ENCODE measurements at places on chromosomes 7 and 10.

- no peaks in the 10 kb centered on the region for H3K36me3 ChIP-seq
- H3K27me3 ChIP-seq: no peaks in the 10 kb centered on the region
- DNase-seq: no peak
- peaks cover 18% of the 10 kb centered on the region for H3K4me1 ChIP-seq
Measured at GRCh38 chr7:116271161-116271913, 61.0 kb downstream of the TES start.

DNA sequence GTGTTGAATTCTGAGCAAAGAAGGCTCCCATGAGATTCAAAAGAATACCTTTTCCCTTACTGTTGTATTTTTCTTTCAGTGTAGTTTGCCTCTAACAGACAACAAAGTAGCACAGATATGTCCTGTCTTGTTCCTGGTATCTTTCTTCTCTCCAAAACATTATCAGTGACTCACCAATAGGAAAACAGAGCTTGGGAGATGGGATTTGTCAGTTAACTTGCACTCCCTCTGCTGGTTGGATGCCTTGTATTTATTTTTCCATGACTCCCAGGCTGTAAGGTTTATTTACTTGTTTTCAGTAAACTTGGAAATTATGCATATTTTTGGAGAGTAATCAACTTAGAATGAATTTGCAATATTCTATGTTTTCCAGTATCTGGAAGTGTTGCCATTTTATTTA lies 129.7 kb downstream of the SAMD9 start:
- DNase-seq: no peak
- no peaks in the 10 kb centered on the region for H3K27me3 ChIP-seq
- no peak overlapping the region for H3K4me3 ChIP-seq
- H3K4me1 ChIP-seq: no peaks in the 10 kb centered on the region

- DNase-seq: peak; percentile 64
- no peaks in the 10 kb centered on the region for H3K27me3 ChIP-seq
- H3K27ac ChIP-seq: peak overlapping the region; percentile 82
- peak overlapping the region; percentile 80 for H3K4me3 ChIP-seq
Measured at GRCh38 chr10:70130878-70131559, 1.6 kb downstream of the AIFM2 start.

DNA sequence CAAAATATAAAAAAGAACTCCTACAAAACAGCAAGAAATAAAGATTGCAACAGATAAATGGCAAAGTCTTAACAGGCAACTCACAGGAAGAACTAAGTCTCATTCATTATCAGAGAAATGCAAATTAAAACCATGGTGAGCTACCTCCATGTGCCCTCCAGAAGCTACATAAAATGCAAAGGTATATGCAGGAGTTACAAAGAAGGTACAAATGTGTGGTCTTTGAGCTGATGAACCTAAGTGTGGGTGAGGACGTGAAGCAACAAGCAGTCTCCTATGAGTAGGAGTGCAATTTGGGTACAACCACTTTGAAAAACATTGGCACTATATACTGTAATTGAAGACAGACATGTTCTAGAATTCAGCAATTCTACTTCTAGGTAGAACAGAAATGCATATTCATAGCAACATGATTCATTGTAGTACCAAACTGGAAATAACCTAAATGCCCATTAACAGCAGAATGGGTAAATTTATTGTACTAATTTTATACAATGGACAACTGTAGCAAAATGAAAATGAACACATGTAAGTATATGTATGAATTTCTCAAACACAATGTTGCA lies 61.6 kb upstream of the KCNMA1 start:
- DNase-seq: no peak
- H3K27ac ChIP-seq: no peak overlapping the region
- H3K4me1 ChIP-seq: no peaks in the 10 kb centered on the region
- no peaks in the 10 kb centered on the region for H3K36me3 ChIP-seq
- no peak overlapping the region for H3K4me3 ChIP-seq

DNA sequence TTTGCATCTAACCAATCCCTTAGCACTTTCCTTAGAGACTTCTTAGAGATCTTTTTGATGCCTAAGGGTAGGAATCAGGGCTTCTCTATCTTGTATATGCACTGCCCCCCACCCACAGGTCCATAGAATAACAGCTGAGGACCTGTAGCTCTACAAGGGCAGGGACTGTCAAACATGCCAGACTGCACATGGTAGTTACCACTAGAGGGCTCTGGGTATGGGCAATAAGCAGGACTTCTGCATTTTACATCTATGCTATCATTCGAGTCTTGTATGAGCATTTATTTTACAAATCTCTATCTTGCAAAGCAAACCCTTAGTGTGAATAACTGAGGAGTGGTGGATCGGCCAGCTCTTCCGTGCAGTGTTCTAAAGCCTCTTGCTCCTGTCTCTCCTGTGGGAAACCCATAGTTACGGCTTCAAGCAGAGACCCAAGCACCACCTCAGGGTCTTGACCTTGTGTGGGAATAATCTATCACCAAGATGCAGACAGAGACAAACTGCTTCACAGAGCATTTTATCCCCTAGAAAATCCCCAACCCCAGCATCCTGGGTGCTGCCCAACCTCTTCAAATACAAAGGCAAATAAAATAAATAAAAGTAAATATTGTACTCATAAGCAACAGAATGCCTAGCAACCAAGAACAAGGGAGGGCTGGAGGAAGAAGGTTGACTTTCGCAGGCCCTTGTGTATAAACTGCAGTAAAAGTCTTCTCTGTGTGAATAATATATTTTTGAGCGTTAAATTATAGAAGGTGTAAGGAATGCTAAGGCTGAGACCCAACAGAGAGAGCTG lies 219.3 kb downstream of the WDR11 start:
- H3K27ac ChIP-seq: peak overlapping the region; percentile 58
- H3K27me3 ChIP-seq: no peaks in the 10 kb centered on the region
- DNase-seq: no peak
- no peaks in the 10 kb centered on the region for H3K36me3 ChIP-seq
- H3K4me1 ChIP-seq: no peaks in the 10 kb centered on the region

- no peaks in the 10 kb centered on the region for H3K4me1 ChIP-seq
- peak; percentile 57 for DNase-seq
- H3K36me3 ChIP-seq: no peaks in the 10 kb centered on the region
- no peak overlapping the region for H3K27ac ChIP-seq
- no peaks in the 10 kb centered on the region for H3K27me3 ChIP-seq
- H3K4me3 ChIP-seq: no peak overlapping the region
Measured at GRCh38 chr7:128876978-128877755, 14.5 kb downstream of the ATP6V1F start.

- H3K27ac ChIP-seq: no peak overlapping the region
- no peaks in the 10 kb centered on the region for H3K27me3 ChIP-seq
- no peak for DNase-seq
- H3K4me1 ChIP-seq: no peaks in the 10 kb centered on the region
Measured at GRCh38 chr10:123027861-123028260, 19.1 kb downstream of the ACADSB start.

GRCh38 chr7:129926618-129927017 lies 26.1 kb downstream of the UBE2H start:
- no peaks in the 10 kb centered on the region for H3K4me1 ChIP-seq
- no peaks in the 10 kb centered on the region for H3K27me3 ChIP-seq
- DNase-seq: no peak
- H3K4me3 ChIP-seq: no peak overlapping the region
- H3K27ac ChIP-seq: no peak overlapping the region
- peaks cover 22% of the 10 kb centered on the region for H3K36me3 ChIP-seq

GRCh38 chr10:113619401-113619800 lies 44.4 kb downstream of the NRAP start:
- no peaks in the 10 kb centered on the region for H3K4me1 ChIP-seq
- H3K36me3 ChIP-seq: no peaks in the 10 kb centered on the region
- H3K27me3 ChIP-seq: peaks cover 35% of the 10 kb centered on the region

DNA sequence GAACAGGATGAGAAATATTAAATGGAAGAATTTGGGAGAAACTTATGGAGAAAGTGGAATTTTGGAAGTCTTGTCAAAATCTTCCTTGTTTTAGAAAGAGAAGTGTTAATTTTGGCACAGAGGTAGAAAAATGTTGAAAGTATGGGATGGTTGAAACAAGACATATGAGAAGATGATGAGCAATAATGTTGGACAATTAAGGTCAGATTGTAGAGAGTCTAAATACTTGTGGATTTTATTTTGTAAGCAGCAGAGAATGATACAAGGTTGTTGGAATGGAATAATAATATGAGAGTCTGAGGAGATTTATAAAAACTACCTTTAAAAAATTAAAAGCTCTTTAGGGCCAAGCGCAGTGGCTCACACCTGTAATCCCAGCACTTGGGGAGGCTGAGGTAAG lies 34.6 kb downstream of the PHTF2 start:
- no peak for DNase-seq
- H3K4me1 ChIP-seq: peaks cover 5% of the 10 kb centered on the region
- H3K27me3 ChIP-seq: no peaks in the 10 kb centered on the region
- H3K27ac ChIP-seq: no peak overlapping the region
- H3K36me3 ChIP-seq: no peaks in the 10 kb centered on the region
- H3K4me3 ChIP-seq: no peak overlapping the region

DNA sequence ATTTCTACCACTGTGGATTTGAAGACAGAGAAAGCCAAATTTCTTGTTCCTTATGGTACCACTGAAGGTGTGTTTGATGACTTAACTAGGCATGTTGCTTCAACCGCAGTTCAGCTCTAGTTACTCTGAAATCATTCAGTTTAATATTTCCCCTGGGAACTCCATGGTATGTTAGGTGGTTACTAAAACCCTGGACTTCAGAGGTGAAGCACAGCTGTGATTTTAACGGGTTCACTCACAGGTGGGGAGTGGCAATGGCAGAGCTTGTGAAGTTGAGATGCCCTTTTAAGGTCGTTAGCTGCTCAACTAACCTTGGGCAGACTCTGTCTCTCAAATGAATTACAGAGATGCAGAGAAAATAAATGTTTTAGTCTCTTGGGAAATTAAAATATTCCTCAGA lies 163.6 kb upstream of the PHYHIPL start:
- DNase-seq: no peak
- H3K27me3 ChIP-seq: no peaks in the 10 kb centered on the region
- no peak overlapping the region for H3K4me3 ChIP-seq
- H3K36me3 ChIP-seq: no peaks in the 10 kb centered on the region
- H3K27ac ChIP-seq: no peak overlapping the region

GRCh38 chr10:31073211-31073610 lies 41.5 kb upstream of the ZNF438 start:
- no peaks in the 10 kb centered on the region for H3K27me3 ChIP-seq
- no peak overlapping the region for H3K4me3 ChIP-seq
- H3K27ac ChIP-seq: no peak overlapping the region
- peaks cover 22% of the 10 kb centered on the region for H3K4me1 ChIP-seq

GRCh38 chr7:5525271-5526099 lies 101.9 kb upstream of the TNRC18 start:
- H3K4me3 ChIP-seq: no peak overlapping the region
- no peak for DNase-seq
- H3K27me3 ChIP-seq: no peaks in the 10 kb centered on the region
- H3K27ac ChIP-seq: peak overlapping the region; percentile 100
- H3K36me3 ChIP-seq: peaks cover 41% of the 10 kb centered on the region
- peaks cover 5% of the 10 kb centered on the region for H3K4me1 ChIP-seq

DNA sequence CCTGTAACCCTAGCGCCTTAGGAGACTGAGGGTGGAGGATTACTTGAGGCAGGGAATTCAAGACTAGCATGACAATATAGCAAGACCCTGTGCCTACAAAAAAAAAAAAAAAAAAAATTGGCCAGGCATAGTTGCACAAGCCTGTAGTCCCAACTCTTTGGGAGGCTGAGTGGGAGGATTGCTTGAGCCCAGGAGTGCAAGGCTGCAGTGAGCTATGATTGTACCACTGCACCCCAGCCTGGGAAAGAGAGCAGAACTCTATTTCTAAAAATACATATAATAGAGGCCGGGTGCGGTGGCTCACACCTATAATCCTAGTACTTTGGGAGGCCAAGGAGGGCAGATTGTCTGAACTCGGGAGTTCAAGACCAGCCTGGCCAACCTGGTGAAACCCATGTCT lies 10.2 kb upstream of the SORBS1 start:
- no peak overlapping the region for H3K4me3 ChIP-seq
- DNase-seq: no peak
- H3K4me1 ChIP-seq: no peaks in the 10 kb centered on the region

DNA sequence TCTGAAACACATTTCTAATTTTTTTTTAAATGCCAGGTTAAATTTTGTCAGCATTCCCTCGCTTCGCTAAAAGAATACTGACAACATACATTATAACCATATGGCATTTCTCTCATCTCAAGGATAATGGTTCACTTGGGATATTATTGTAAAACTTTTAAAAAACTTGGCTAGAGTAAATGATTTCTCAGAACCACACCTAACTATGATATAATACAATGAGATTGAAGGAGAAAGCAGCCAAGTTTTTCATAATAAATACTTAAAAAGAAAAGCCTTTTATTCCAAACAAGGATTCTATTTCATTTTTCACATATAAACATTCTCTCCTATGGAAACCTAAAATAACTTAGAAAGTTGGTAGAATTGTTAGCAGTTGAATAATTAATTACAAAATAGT lies 413.9 kb downstream of the HGF start:
- no peaks in the 10 kb centered on the region for H3K27me3 ChIP-seq
- no peak overlapping the region for H3K27ac ChIP-seq
- H3K36me3 ChIP-seq: no peaks in the 10 kb centered on the region
- DNase-seq: no peak
- no peaks in the 10 kb centered on the region for H3K4me1 ChIP-seq

GRCh38 chr10:80730522-80730921 lies 192.8 kb downstream of the SH2D4B start:
- H3K4me1 ChIP-seq: no peaks in the 10 kb centered on the region
- H3K27ac ChIP-seq: no peak overlapping the region
- no peaks in the 10 kb centered on the region for H3K36me3 ChIP-seq
- no peak for DNase-seq
- no peak overlapping the region for H3K4me3 ChIP-seq

- H3K27me3 ChIP-seq: no peaks in the 10 kb centered on the region
- H3K36me3 ChIP-seq: no peaks in the 10 kb centered on the region
- H3K4me1 ChIP-seq: peaks cover 10% of the 10 kb centered on the region
- H3K27ac ChIP-seq: peak overlapping the region; percentile 56
Measured at GRCh38 chr7:105934572-105935185, 28.4 kb upstream of the CDHR3 start.

DNA sequence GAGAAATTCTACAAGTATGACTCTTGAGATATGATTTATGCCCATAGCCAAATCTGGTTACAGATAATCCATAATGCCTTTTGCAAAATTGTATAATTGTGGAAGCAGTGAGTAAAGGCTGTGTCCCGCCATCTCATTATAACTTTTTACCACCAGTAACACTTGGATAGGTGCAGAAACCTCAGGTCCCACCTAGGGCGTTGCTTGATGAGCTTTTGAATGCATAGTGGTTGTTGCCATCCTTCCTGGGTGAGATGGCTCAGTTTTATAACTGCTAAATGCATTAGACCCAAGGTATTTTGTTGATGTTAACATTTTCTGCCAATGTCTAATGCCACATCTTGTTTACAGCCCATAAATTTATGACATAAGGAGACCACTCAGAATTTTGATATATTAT lies 42.9 kb downstream of the CFAP58 start:
- H3K4me3 ChIP-seq: no peak overlapping the region
- no peaks in the 10 kb centered on the region for H3K4me1 ChIP-seq
- peaks cover 6% of the 10 kb centered on the region for H3K27me3 ChIP-seq
- no peak overlapping the region for H3K27ac ChIP-seq
- H3K36me3 ChIP-seq: no peaks in the 10 kb centered on the region

Measured in upper lobe of right lung (tissue), 1 donor.